Epithelial cell of esophagus (primary cell): ENCODE measurements at places on chromosomes 5 and 9.
A peak's percentile ranks its signal among the peaks of the same experiment; 100 is the strongest.

DNA sequence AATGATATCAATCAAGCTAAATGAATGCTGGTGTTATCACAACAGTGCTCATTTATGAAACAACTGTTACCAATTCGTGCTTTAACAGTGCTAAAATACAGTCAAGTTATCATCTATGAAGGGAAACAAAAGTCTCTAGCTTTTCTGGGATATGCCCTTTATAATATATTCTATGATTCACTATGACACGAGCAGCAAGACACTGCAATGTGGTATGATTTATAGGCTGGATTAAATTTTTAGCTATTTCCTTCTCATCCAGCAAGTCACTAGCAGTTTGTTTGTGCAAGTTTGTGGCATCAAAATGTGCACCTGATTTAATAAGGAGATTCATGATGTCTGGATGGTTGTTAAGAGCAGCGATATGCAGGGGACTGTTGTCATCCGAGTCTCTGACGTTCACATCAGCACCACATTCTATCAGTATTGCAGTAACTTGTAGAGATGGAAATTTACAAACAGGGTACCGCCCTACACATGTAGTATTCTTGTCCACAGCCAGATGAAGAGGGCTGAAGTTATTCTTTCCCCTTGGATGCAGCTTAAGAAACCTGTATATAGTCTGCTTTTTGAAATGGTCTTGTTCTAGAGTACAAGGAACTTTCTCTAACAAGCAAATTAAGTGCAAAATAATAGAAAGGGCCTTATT, 20.3 kb downstream of the FEM1C start:
- DNase-seq: no peak

- no peak for DNase-seq
Observed at GRCh38 chr5:31355337-31355736, 161.9 kb downstream of the CDH6 start.

DNA sequence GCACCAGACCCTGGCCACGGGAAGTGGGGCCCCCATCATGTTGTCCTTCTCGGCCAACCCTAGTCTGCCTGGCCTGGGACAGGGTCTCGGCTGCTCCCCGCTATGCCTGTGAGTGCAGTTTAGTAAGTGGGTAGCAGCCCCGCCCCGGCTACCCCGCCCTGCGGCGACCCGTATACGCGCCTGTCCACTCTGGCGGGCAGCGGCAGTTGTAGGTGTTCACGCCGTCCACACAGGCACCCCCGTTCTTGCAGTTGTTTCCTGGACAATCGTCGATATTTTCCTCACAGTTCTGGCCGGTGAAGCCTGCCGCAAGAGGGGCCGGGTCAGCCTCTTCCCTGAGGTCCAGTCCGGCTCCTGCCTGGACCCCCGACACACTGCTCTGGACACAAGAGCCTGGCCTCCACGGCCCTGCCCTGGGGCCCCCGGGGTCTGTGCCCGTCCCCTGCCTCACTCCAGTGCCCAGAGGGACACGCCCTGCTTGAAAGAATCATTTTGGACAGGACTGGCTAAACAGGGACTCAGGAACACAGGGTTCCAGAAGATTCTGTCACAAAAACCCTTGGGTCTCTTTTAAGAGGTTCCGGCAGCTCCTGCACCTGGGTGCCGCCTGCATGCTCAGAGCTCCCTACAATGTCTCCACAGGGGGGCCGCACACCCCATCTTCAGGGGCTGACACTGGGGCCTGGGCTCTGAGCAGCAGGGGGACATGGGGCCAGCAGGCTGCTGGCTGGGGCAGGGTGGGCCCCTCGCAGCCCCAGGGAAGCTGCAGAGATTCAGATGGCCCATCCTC, 26.4 kb downstream of the NOTCH1 start:
- DNase-seq: no peak

DNA sequence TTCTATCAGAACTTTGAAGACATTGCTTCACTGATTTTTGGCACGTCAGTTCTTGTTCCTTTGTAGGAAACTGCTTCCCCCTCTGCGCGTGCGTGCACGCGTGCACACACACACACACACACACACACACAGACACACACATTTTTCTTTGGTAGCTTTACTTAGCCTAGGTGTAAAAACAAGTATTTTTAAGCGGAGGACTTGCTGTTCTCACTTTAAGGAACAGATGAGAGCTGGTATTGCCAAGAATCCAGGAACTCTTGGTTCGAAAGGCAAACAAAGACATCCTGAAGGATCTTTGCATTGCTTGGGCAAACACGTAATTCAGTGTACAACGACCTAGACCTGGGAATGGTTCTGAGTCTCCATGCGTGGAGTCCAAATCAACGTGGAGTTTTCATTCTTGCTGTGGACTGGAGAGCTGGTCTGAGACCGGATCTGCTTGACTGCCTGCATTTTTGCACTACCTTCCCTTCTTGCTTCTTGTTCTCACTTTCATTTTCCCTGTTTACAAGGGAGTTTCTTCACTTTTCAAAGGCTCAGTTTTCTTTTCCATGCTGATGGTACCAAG, 8.2 kb downstream of the TMEM268 start:
- peak; percentile 72 for DNase-seq

GRCh38 chr5:23223846-23224245, 283.6 kb upstream of the PRDM9 start:
- peak; percentile 54 for DNase-seq

- DNase-seq: no peak
Observed at GRCh38 chr9:137112564-137113384, 1.8 kb downstream of the DPP7 start.

GRCh38 chr5:115932991-115933390, 29.3 kb upstream of the LVRN start:
- no peak for DNase-seq

DNA sequence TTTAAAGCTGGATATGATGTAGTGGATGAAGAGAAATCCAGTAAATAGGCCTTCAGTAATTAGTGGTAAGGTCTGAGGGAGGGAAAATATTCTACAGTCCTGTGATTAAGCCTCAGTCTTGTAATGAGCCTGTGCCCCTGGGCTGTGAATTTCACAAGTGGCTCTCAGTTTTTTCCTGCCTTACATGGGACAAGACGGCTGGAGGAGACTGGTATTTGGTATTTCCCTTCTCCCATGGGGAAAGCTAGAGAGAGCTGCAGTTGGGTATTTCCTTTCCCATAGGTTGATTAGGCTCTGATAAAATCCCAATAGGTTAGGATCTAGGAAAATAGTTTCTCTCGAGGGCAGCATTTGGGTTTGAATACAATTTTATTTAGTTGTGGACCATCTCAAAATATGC, 62.2 kb upstream of the GNA14 start:
- no peak for DNase-seq

DNA sequence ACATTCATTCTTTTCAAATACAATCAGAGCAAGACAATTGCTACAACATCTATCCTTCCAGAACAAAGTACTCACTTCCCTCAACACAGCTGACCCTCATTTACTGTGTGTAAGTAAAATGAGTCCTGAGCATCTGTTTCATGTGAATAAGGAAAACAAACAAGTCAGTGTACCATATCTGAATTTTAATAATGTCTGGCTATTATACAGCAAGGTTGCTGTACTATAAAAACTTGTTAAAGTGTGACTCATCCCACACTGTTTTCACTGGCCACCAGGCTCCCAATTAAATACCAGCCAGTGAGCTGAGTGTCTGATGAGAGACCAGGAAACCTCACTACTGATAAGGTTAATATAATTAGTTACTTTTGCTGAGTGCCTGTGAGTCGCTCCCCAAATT, 339.8 kb downstream of the AGTPBP1 start:
- DNase-seq: peak; percentile 15

- DNase-seq: no peak
Observed at GRCh38 chr5:177995691-177996595, at the start of gene PROP1. TSS of gene PROP1 (minus strand) at chr5:177996242. CDS start at chr5:177995933, 309 bp downstream.

- DNase-seq: no peak
Observed at GRCh38 chr5:64260756-64261155, 95.1 kb downstream of the RNF180 start.

DNA sequence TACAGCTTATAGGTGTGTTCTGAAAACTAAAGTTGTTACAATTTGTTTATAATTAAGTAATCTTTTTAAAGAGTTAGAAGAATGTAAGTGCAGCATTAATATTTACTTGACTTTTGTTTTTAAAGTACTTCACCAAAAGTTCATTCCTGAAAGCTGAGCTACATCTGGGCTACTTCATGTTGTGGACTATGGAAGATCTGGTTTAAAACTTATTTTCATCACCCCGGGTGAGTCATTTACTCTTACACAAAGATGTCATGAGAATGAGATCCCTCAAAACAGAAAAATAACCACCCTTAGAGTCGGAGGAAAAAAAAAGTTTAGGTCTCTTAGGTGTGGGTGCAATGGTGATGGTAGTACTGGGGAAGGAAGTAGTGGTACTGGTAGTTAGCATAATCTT, 5.1 kb downstream of the POU5F2 start:
- no peak for DNase-seq

DNA sequence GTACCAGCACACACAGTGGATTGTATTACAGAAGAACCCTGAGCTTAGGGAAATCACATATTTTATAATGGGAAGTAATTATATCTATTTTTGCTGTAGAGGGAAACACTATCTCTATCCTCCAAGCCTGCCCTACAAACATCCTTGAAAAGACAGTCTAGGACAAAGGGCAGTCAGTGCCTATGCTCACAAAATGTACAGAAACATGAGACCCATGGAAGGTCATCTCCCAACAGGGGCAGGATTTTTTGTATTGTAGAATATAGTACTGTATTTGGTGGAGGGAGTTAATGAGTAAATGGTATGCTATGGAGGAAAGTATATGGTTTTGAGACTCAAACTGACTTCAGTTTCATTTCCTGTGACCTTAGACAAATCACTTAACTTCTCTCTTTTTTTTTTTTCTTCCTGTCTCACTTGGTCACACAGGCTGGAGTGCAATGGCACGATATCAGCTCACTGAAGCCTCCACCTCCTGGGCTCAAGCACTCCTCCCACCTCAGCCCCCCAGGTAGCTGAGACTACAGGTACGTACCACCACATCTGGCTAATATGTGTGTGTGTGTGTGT, 5.8 kb upstream of the RAB14 start:
- DNase-seq: no peak

GRCh38 chr5:142000704-142001484, 11.9 kb downstream of the GNPDA1 start:
- DNase-seq: peak; percentile 35

GRCh38 chr5:137935190-137935589, 45.9 kb downstream of the PKD2L2 start:
- DNase-seq: no peak

DNA sequence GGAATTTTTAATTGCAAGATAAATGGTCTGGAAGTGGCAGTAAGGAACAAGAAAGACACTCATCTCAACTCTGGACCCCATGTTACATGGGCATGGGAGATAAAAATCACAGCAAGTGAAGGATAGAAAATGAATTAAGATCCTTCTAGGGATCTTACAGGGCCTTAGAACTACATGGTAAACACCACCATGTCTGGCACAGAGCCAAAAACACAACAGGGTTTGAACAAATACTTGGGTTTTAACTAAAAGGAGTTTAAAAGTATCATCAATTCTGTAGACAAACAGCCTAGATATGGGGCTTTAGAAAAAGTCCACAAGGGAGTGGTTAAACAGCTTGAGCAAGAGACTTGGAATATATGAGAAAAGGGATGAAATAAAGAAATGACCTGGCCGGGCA, 366.4 kb downstream of the ARL15 start:
- no peak for DNase-seq

- DNase-seq: no peak
Observed at GRCh38 chr9:134219646-134220060, 55.3 kb upstream of the RNU6ATAC start.

- no peak for DNase-seq
Observed at GRCh38 chr9:112028242-112029221, 131.9 kb downstream of the UGCG start.

DNA sequence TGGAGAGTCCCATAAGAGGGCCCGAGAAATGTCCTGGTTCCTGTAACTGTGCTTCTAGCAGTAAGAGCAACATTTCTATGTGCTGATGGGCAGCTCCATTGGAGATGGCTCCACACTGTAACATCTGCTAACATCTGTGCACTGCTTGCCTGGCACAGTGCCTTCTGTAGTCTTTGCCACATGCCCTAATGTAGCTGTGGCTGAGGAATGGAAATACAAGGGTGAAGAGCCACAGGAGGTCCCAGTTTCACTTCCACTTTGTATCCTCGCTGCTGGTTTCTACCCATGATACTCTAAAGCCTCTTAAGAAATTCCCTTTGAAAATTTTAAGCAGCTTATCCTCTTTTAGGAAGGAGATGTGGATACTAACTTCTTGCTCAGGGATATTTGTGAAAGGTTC, 97.4 kb downstream of the HOMER1 start:
- no peak for DNase-seq

- DNase-seq: no peak
Observed at GRCh38 chr5:151200913-151201595, 22.8 kb downstream of the CCDC69 start.
